PC-3 (cell line): ENCODE measurements at places on chromosomes 2 and 18. TPM values are rescaled to one million over a fixed set of nuclear protein-coding genes. Genes with fewer than 3 reads are reported as not detected.

GRCh38 chr2:42309366-42309765 lies 51.7 kb downstream of the COX7A2L start:
- no peak for DNase-seq

DNA sequence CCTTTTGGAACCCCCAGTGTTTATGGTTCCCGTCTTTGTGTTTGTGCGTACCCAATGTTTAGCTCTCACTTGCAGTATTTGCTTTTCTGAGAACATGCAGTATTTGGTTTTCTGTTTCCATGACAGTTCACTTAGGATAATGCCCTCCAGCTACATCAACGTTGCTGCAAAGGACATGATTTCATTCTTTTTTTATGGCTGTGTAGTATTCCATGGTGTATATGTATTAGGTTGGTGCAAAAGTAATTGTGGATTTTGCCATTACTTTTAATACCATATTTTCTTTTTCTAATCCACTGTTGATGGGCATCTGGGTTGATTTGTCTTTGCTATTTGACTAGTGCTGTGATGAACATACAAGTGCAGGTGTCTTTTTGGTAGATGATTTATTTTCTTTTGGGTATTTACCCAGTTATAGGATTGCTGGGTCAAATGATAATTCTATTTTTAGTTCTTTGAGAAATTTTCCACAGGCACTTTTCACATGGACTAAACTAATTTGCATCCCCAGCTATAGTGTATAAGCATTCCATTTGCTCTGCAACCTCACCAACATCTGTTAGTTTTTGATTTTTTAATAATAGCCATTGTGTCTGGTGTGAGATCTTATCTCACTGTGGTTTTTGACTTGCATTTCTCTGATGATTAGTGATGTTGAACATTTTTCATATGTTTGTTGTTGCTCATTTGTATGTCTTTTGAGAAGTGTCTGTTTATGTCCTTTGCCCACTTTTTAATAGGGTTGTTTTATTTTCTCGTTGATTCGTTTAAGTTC lies 63.6 kb downstream of the CERS6 start:
- DNase-seq = no peak

DNA sequence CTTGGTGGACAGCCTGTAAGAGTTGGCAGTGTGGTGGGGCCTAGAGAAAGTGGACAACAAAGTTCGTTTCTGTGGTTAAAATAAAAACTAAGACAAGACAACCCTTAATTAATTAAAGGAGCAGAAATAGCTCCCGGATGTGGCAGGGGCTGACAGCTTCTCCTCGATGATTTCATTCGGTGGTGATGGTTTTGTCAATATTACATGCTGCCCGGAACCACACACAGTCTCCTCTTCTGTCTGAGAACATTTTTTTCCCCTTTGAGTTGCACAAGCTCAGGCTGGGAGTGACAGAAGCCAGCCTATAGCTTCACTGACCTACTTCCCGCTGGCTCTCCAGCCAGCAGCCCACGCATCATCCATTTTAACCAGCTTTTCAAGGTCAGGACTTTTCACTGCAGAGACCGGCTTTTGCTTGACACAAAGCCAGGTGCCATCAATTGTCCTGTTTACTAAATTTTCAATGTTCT lies 378.8 kb downstream of the SLC4A3 start:
- DNase-seq = no peak

Gene PAPOLG
- 7.1 and 8.8 TPM in 2 replicates for total RNA-seq

- peak; percentile 33 for DNase-seq
These were observed 6.8 kb downstream of the MAT2A start for GRCh38 chr2:85545780-85546240.

DNA sequence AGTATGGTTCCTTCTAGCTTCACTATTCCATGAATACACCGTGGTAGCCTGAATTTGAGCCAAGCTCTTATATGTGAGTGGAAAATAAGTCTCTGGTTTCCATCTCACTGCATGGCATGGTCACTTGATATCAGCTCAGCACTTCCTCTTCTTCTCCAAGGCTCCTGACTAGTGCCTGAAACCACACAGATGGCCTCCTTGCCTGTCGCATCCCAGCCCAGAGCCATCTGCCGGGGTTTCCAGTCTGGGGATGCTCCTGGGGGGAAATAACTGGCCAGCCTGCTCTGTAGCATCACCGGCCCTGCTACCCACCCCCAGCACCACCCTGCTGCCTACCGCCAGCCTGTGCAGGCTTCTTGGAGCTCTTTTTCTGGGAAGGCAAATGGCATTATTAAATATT lies 7.7 kb upstream of the MARCHF4 start:
- DNase-seq = no peak

Gene NOSTRIN
- total RNA-seq = 0.69 and 1.1 TPM in 2 replicates

DNA sequence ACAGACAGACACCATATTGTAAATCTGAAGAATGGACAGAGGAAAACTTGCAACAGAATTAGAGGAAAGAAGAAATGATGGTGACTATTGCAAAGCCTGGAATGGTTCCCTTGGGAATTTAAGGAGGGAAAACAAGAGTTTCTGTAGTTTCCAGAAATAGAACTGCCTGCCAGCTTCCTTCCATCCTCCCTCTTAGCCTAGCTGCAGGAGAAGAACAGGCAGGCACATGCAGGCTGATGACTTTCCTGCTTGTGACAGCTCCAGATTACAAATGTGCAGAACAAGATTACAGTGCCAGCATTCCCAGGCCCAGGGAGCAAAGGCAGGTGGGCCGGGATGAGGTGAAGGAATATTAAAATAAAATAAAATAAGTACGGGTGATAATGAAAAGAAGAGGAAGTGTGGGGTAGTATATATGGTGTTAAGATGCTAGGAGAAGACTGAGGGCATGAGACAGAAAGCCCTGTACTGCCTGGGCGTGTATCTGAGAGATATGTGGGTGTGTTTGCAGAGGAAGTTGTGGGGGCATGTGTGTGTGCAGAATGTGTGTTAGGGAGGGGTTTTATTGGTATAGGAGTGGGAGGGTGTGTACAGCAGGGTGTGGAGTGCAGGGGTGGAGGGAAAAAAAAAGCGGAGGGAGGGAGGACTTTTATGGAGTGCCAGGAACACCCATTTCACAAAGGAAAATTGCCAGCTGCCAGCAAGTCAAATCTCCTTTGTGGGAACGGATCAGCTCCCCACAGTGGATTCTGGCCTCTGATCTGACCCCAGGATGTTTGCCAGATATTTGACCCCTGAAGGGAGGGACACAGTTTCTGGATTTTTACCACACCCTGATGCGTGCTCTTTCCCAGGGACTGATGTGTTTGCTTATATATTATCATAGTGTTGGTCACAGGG lies 43.9 kb upstream of the NEMP2 start:
- DNase-seq = peak; percentile 93

DNA sequence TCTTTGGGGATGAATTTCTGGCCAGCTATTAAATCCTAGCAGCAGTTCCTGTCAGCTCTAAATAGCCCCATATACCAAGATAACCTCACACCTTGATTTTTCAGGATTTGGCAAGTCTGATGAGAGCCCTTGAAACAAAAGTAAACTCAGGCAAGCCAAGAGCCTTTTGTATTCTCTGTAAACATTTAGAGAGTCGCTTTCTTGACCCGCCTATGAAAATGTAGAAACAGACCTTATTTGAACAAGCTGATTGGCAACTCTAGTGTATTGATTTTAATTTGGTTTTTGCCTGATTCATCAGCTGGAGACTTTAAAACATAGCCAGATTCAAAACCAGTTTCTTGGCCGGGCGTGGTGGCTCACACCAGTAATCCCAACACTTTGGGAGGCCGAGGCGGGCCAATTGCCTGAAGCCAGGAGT lies 43.4 kb downstream of the CABLES1 start:
- no peak for DNase-seq

GRCh38 chr18:46393230-46393629 lies 263.8 kb downstream of the LOXHD1 start:
- no peak for DNase-seq

- DNase-seq = no peak
These were observed 141.4 kb downstream of the COL4A4 start for GRCh38 chr2:227022608-227023007.

- no peak for DNase-seq
These were observed 29.1 kb upstream of the PMAIP1 start for GRCh38 chr18:59870623-59871130.

DNA sequence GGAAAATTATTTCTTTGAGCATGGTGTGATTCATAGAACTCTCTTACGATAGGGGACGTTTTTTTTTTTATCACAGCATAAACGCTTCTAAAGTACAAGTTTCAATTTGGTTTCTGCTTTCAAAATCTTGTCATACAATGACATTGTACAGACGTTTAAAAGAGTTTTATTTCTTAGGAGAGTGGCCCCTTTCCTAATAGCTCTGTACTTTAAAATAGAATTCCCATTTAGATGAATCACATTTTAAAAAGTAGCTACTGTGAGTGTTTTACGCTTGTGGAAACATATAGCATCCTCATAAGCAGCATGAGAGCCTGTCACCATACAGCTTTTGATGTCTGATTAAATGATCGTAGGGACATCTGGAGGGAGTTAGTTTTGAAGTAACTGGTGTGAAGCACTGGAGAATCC lies 510.9 kb downstream of the PARD3B start:
- no peak for DNase-seq

DNA sequence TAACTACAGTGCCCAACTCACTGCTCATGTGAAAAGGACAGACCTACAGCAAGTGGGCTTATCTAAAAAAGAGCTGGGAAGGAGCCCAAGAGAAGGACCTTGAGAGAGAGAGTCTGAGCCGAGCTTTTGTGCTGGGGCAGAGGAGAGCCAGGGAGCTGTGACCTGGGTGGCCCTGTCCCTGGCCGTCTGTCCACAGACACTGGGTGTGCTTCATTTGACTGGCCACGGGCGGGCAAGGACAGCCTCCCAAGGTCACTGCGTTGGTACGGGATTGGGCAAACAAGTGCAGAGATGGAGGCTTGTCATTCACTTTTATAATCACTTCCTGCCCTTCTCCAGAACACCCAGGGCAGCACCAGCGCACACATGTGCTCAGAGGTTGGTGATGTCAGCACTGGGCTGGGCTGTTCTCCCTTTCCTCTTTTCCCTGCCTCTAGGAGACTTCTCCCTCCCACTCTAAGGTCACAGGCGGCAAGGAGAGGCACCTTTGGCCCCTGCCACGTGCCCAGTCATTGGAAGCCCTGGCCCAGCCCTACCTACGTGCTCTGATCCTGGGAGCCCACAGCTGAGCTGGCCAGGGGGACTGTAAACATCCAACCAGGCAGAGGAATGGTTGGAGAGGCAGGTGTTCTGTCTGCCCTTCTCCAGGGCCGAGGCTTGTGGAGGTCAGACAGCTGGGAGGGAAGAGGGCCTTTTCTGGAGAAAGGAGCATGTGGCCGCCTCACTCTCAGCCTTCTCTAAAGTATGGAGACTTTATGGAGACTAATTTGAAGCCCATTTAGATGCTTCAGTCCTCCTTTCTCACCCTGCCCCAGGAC lies 6.4 kb upstream of the PSD4 start:
- no peak for DNase-seq

Gene C2orf42
- total RNA-seq = 17.1 and 21.1 TPM in 2 replicates

DNA sequence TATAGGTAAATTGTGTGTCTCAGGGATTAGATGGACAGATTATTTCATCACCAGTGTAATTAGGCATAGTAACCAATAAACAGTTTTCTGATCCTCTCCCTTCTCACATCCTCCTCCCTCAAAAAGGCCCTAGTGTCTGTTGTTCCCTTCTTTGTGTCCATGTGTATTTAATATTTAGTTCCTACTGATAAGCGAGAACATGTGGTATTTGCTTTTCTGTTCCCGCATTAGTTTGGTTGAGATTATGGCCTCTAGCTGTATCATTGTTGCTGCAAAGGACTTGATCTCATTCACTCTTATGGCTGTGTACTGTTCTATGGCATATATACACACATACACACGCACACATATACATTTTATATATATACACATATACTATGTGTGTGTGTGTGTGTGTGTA lies 866.2 kb downstream of the CCDC85A start:
- no peak for DNase-seq

Gene POTEC
- total RNA-seq = 0.04 TPM in 1 of 2 replicates, not detected in the other

DNA sequence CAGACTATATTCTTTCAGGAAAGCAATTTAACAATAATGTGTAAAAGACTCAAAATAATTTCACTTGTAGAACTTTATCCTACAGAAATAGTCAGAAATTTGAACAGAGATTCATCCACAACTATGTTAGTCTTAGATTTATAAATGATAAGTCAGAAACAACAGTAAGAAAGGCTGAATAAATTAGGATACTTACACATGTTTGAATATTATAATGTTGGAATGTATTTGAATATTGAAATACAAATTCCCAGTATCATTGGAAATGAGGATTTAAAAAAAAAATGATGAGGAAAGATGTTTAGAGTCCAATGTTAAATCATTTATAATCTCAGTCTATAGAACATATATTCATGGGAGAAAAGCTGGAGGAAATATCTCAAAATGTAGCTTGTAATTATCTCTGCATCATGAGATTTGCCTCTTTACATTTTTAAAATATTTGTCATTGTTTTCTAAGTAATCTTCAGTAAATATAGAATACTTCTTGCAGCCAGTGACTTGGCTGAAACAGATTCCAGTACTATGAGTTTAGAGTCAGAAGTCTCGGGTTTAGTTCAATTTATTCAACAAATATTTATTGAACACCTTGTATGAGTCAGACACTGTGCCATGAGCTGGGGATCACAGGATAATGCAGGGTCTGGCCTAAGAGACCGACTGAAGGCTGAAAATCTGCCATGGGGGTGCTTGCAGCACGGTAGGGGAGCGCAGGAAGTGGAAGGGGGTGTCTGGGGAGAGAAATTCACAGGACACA lies 32.3 kb downstream of the CXCR4 start:
- DNase-seq = peak; percentile 74

DNA sequence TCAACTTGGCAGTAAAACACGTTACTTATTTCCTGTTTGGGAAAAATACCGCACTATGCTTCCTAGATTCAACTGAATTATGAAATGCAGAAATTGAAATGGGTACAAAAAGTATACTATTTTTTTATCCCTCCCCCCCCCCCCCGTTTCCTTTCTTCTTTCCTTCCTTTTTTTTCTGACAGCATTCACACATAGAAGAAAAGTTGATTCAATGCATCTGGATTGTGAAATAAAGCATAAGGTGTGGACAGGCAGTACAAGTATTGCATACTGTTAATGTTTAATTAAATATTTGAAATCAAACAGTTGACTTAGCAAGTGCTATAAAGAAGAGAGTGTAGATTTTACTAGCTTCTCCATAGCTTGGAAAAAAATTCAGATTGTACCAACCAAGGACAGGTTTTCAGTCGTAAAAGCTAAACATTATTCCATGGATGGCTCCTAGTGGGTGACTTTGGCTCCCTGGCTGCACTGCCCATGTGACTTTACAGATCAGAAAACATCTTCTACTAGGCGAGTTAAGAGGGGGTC lies 21.6 kb upstream of the AGFG1 start:
- no peak for DNase-seq

DNA sequence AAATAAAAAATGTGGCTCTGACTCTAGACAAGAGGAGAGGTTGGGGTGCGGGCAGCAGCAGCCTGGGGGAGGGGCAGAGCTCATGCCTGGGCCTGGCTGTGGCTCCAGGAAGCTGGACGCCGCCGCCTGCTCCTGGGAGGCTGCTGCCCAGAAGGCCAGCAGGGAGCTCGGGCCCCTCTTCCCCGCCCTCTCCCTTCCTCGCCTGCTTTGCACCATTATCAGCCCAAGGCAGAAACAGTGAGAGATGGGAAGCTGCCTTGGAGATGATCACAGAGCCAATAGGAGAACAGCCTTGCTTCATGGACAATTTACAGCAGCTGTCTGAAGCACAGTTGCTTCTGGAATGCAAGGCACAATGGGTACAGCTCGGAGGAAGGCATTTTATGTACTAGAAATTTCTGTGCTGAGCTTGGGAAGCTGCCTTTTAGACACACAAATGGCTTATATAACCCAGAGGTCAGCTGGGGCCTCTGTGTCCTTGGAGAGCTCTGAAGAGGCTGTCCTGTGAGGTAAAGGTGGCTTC lies 55.3 kb upstream of the AFF3 start:
- no peak for DNase-seq
